ENCODE measurements at places on chromosomes 5 and 9. TPM values are rescaled to one million over a fixed set of nuclear protein-coding genes. Genes with fewer than 3 reads are reported as not detected.

KCTD16 gene
- total RNA-seq = 0.35 TPM

EPB41L4B gene
- total RNA-seq = 31.1 TPM

- DNase-seq = no peak
These were observed 109.8 kb upstream of the ZNF462 start for GRCh38 chr9:106753155-106753671.

ARL14EPL gene
- total RNA-seq = not detected

MSX2 gene
- 2.5 TPM for total RNA-seq

DNA sequence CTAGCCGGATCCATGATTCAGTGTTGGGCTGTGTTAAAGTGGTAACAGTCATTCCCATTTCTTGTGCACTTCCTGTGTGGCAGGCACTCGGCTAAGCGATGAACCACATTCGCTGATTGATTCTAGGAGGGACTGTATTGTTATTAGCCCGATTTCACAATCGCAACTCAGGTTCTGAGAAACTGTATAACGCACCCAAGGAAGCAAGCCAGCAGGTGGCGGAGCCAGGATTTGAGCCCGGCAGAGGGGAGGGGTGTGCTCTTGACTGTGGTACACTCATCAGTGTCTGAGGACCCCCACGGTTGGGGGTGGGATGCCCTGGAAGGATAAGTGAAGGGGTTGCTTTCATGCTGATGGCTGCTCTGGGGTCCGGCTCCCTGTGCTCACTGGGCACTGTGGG, 34.7 kb downstream of the LRSAM1 start:
- no peak for DNase-seq

HAPLN1 gene
- total RNA-seq = 0.58 TPM

SHOC1 gene
- total RNA-seq = not detected

PCDHB16 gene
- 3.0 TPM for total RNA-seq

DNA sequence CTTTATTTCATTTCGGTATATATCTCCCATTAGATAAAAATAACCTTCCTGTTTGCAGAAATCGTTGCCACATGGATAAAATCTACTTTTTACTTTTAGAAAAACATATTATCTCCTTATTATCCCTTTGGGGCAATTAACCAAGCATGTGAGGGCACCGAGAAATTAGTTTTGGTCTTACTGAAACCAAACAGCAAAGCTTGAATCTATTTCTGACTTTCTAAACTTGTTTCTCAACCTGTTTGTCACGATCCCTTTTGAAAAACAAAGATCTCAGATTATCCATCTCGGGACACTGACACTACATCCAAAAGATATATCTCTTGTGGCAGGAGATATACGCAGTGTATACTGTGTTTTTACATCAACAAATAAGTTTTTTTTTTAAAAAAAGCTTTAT, 2.3 kb downstream of the TUT7 start:
- no peak for DNase-seq

DNA sequence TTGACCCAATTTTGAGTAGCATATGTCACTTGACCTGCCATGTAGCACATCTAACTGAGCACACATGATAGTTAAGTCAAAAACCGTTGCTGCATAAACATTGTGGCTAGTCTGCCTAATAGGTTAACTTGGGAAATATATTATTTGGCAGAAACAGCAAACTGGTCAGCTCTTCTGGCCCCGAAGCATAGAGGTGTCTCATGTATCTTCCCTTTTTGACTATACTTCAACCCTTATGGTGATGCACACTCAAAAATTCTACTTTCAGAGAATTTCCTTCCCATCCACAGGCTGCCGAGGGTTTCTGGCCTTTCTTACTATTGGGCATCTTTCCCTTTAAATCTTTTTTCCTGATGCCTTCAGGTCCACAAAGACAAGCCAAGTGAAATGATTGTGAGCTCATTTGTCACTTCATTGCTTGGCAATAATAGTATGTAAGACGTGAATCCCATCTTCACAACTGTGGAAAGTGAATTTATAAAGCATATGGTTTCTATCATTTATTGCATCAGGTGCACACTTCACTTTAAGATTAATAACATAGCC, 41.2 kb downstream of the MOCS2 start:
- DNase-seq = no peak

DNA sequence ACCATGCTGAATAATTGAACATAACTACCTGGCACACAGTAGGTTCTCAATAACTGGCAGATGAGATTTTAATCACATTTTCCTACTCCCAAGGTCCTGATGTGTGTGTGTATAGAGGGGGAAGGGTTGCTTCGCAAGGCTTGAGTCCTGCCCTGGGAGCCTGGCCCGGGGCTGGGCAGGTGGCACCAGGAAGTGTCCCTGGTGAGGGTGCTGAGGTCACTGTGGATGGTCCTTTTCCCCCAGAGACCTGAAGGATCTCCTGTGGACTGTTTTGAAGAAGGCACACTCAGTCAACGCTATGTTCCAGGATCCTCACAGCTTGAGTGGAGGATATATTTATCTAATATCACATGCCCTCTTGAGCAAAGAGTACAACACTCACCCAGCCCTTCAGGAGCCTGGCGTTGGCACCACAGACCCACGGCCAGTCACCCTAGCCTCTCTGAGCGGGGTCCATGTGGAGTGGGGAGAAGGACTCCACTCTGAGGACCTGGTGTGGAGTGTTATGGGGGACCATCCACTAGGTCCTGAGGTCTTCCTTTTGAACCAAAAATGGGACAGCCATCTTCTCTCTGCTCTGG, 177.8 kb downstream of the GABBR2 start:
- no peak for DNase-seq

DNA sequence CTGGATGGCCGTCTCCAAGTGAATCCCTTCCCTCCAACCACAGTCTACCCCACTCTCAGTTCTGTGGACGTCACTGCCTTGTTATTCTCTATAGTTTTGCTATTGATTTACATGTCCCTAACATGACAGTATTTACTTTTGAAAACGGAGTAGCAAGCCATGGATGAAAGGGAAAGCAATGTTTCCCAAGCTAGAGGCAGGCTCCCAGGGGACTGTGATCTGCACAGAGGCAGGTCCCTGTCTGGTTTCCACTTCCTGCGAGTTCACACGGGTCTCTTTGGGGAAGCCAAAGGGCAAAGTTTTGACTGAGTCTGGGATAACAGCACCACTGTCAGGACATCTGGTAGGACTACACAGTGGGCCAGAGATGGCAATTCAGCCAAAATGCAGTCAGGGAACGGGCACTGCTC, 12.7 kb downstream of the C9orf153 start:
- no peak for DNase-seq

IL5 gene
- not detected for total RNA-seq

DNA sequence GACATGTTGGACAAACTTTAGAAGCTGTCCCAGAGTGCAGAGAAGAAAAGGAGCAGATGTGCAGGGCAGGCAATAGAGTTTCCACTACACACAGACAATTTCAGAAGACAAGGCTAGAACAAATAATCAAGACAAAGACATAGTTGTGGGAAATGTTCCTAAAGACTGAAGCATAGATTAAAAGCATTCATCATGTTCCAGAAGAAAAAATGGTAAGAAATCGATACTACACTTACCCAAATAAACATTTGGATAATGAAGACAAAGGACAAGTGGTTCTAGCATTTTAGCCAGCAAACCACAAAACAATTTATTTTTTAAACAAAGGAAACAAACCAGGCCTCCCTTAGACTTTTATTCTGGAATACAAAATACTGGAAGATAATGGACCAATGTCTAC, 97.9 kb downstream of the FSTL4 start:
- DNase-seq = no peak

GRCh38 chr9:121817476-121817875, 166.0 kb downstream of the DAB2IP start:
- no peak for DNase-seq

OTP gene
- total RNA-seq = not detected

SV2C gene
- 0.20 TPM for total RNA-seq

DNA sequence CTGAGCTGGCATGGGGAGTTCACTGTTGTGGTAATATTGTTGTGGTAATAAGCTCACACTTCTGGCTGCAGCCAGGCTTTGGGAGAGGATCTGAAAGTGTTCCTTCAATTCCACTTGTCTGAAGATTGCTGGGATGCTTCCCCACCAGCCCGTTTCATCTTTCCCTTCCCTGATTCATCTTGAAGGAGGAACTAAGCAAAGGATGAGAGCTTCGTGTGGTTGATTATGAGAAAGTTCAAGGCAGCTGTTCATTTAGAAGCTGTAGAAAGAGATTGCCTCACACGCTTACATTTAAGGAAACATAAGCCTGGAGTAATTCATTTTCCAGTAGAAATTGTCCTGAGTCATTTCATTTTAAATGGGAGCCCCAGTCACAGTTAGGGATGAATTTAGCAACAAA, 122.4 kb upstream of the GAS1 start:
- no peak for DNase-seq

DNA sequence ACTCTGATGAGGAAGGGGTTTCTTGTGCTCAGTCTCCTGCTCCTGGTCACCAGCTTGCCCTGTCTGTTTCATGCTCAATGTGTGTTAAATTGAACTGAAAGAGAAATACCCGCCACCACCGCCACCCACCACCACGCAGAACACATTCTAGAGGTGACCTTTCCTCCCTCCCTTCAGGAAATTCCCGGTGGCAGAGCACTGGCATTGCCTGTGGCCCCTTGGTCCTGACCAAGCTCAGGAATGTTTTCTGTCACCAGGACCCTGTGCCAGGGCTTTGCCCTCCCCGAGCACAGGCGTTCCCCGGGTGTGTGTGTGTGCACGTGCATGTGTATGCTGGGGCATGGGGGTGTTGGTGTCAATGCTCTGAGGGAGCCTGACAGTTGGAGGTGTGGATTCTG, 10.2 kb upstream of the SLC25A51 start:
- no peak for DNase-seq

- no peak for DNase-seq
These were observed 21.5 kb upstream of the TGFBI start for GRCh38 chr5:136007271-136007670.

DNA sequence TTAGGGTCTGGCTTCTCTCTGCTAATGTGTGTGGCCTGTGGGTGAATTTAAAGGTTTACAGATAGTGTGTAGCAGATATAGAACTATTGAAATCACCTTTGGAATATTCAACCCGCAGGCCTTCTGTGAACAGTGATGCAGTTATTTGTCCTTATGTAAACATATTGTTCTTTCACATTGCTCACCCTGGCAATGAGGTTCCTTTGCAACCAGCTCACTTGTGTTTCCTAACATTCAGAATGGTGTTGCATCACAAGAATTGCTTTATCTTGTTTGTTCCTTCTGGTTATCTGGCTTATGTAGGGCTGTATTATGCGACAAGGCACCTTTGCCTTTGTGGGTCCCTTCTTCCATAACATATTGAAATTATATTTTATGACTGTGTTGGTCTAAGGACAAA, 370.3 kb downstream of the NNT start:
- no peak for DNase-seq

FIBCD1 gene
- 6.0 TPM for total RNA-seq

TMEM232 gene
- total RNA-seq = 4.1 TPM

DNA sequence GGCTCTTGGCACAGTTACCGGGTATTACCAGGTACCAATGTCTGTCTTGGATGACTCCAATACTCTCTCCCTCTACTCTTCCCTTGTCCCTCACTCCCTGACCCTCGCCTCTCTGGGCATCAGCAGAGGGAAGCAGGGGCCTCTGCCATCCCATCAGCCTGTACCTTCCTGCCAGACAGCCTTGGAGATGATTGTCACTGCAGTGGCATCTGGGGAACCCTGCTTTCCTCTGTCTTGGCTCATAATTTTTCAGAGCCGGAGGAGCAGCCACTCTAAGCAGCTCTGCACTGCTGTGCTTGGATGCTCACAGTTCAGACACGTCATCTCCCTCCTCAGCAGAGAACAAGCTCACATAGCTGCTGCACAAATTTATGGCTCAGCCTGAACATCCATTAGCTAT, 274.1 kb downstream of the SMARCA2 start:
- no peak for DNase-seq

- no peak for DNase-seq
These were observed 78.8 kb downstream of the NIPSNAP3B start for GRCh38 chr9:104842698-104843097.

GRCh38 chr5:149959406-149960236, 937 bp upstream of the SLC26A2 start:
- no peak for DNase-seq

DNA sequence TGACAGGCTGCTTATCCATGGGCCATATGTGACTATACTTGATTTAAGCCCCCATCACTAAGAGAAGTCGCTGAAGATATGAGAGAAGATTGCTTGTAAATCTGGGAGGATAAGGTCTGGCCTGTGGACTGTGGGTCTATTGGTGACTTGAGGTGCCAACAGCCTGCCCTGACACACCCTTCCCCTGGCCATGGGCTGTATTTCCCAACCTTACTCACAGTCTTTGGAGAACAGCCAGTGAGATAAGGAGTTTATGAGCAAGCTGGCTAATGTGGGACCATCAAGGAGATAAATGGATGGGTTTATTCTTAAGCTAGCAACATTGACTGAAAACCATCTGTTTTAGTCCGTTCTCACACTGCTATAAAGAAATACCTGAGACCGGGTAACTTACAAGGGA, 231.3 kb downstream of the ZSWIM6 start:
- DNase-seq = peak; percentile 35

DNA sequence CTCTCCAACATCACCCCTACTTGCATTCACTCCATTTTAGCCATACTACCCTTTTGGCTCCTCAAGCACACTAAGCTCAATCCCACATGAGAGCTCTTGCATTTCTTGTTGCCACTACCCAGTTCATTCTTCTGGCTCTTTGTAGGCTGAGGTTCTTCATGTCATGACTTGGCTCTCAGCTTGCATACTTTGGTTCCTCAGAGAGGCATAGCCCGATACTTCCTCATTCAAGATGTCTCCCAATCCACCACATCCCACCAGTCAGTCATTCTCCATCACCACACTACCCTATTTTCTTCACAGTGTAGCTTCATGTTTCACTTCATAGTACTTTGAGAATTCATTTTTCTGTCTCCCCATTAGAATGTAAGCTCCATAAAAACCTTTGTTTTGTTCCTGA, 116.7 kb downstream of the NR6A1 start:
- no peak for DNase-seq

LCN2 gene
- 85.5 TPM for total RNA-seq

- no peak for DNase-seq
These were observed 495.2 kb downstream of the AGTPBP1 start for GRCh38 chr9:85246541-85246940.

GRCh38 chr9:70409280-70409679, 5.2 kb downstream of the KLF9 start:
- DNase-seq = no peak

- no peak for DNase-seq
These were observed 1.2 kb upstream of the CKS2 start for GRCh38 chr9:89309608-89310474.
